B cell (primary cell): ENCODE measurements at places on chromosomes 13 and 19. TPM values are rescaled to one million over a fixed set of nuclear protein-coding genes. Genes with fewer than 3 reads are reported as not detected.

DNA sequence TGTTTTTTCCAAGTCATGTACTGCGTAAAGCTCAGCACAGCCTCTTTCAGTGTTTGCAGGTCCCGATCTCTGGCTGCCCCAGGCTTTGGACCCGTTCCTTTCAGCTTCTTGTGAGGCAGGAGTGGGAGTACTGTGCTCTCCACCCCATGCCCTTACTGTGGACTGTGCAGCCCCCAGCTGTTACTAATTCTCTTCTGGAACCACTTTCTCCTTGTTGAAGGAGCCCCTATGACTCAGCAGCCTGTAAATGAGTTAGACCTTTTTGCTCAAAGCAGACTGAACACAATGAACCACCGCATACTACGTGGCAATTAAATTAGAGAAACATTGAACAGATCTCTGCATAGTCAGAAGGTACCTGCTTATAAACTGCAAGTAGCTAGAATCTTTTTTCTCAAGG is 39.0 kb downstream of the SERTM1 start:
- no peak for DNase-seq

- no peak for DNase-seq
Observed at GRCh38 chr13:29943273-29943672, 92.9 kb upstream of the UBL3 start.

Gene ZNF565
- total RNA-seq, result 5.2 and 5.5 TPM in 2 replicates

Gene OR10H1
- 0.07 and 0.10 TPM in 2 replicates for total RNA-seq
